Cerebellum (tissue), 4 donors: ENCODE measurements at places on chromosomes 5 and 9. TPM values are rescaled to one million over a fixed set of nuclear protein-coding genes. Genes with fewer than 3 reads are reported as not detected.

The MTMR12 gene
- 20.2 TPM for total RNA-seq

DNA sequence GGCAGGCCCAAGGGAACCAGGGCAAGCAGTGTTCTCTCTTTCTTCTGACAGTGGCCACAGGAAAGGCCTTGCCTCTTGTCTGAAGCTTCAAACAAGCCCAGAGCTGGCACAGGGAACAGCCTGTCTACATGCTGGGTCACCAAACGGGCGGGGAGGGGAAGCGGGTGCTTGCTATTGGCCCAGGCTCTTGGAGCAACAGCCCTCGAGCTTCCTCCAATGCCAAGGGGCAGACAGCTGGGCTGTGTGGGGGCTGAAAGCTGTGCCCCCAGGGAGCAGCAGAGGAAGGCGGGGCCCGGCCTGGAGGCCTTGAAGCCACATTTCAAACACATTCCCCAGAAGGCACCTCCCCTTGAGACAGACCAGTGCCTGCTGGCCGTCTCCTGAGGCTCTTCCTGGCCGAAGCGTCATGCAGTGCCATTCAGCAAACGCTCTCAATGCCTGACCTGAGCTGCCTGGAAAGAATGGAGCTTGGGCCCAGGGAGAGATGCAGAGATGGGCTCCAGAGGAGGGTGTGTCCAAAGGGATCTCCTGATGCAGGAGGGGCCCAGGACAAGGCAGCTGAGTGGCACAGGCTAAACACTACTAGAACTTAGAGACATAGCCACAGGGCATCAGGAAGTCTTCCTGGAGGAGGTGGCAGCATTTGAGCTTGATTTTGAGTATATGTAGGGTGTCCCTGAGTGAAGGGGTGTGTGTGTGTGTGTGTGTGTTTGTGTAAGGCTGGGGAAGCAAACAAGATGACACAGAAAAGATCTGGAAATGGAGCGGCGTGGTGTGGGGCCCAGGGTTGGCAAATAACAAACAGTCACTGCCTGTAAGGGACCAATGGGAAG is 2.5 kb downstream of the FIBCD1 start:
- peak; percentile 71 for DNase-seq

DNA sequence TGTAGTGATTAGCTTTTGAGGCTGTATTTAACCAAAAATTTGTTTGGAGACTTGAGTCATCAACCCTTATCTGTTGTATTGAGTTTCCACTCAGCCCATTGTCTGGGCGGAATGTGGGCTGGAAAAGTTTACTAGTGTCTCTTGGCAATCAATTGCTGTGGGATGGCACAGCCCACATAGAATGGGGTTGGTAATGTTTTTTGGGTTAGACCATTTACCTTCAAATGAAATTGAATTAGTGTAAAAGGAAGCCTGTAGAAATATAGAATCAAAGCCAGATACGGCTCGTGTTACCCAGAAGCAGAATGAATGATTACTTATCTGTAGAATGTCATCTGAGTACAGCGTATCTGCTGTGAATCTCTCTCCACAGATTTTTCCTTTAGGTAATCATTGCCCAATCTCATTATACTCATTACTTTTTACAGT is 142.9 kb downstream of the AOPEP start:
- no peak for DNase-seq

DNA sequence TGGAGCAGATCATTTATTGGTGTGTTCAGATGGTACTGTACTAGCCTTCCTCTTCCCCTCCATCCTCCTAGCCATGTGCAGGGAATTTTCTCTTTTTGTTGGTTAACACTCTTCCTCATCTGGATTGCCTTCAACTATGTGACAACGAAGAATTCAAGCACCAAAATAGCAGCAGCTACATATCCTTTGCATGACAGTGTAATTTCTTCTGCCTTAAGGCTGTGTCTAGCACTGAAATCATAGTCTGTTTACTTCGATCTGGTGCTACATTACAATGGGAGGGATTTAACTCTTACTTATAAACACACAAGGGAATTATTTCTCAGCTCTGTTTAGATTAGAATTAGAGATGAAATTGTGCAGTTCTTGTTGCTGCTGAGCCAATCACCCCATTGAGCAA is 260.4 kb downstream of the ARL15 start:
- no peak for DNase-seq

The SLC6A7 gene
- 5.9 TPM for total RNA-seq

GRCh38 chr9:2418619-2419018 is 203.0 kb upstream of the VLDLR start:
- peak; percentile 34 for DNase-seq

The RNF208 gene
- total RNA-seq, result 0.73 TPM

DNA sequence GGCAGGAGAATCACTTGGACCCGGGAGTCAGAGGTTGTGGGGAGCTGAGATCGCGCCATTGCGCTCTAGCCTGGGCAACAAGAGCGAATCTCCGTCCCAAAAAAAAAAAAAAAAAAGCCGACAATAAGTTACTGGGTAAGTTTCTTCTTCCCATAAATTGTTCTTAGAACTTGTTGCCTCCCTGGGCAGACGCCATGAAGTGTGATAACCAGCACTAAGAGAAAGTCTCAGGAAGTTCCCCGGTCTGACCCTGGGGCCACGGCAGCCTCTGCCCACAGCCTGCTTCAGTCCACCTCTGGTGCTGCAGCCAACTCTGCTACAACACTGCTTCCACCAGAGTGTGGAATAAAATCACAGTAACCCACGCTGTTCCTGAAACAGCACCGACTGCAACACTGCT is 19.1 kb downstream of the LPCAT1 start:
- no peak for DNase-seq

GRCh38 chr9:75552941-75553340 is 337.5 kb upstream of the PCSK5 start:
- DNase-seq, result no peak

DNA sequence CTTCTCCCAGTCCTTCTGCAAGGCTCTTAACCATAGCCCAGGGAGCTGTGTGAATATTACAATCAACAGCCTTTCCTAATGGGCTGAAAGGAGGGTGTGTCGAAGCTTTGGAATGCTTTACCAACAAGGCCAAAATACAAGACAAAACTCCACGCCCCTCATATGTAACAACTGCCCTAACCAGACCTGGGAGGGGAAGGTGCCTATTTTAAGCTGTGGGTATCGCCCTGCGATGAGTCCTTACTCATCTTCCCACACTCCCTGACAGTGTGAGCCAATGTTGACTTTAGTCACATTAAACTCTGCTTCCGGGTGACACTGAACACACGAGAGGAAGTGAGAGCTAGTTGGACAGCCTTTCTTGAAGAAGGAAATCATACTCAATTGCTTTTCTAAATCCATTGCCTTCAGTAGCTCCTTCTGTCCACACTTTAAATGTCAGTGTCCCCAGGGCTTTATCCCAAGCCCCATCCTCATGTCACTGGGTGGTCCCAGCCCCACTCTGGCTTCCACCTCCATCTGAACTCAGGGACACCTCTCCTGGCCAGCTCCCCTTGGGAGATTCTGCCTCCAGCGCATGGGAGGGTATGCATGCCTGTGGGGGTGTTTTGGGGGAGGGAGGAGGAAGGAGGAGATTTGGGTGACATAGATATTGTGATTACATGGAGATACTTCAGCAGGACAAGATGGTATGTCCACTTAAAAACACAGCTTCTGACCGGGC is 6.5 kb upstream of the TBC1D9B start:
- DNase-seq, result no peak

The PCDHB7 gene
- 6.8 TPM for total RNA-seq

DNA sequence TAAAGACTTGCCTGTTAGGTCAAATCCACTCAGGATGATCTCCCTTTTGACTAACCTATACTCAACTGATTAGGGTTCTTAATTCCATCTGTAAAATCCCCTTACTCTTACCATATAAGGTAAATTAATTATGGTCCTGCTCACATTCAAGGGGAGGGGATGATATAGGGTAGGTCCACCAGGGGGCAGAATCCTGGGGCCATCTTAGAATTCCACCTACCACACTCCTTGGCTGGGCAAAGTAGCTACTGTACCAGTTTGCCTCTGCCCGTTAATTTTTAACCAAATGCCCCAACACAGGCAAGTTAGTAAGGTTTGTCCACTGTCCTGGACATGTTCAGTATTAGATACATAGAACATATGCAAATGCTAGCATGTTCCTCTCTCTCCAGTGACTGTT is 262.4 kb downstream of the SEMA5A start:
- no peak for DNase-seq

GRCh38 chr5:132419502-132420468 is 50.3 kb downstream of the SLC22A5 start:
- peak; percentile 87 for DNase-seq

DNA sequence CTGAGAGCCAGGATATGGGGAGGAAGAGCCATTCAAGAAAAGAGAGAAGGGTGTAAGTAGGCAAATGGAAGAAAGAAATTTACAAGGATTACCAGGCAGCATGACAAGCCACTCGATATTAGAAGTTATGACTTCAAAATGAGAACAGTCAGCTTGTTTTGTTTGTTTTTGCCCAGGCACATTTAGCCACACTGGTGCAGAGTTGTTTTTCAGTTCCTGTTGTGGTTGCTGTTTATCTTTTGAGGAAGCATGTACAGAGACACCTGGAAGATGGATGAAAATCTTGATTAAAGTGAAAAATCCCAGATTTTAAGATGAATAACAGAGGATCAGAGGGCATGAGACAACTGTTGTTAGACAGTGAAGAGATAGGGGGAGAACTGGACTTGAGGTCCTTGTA is 199.1 kb downstream of the MTRR start:
- DNase-seq, result no peak

DNA sequence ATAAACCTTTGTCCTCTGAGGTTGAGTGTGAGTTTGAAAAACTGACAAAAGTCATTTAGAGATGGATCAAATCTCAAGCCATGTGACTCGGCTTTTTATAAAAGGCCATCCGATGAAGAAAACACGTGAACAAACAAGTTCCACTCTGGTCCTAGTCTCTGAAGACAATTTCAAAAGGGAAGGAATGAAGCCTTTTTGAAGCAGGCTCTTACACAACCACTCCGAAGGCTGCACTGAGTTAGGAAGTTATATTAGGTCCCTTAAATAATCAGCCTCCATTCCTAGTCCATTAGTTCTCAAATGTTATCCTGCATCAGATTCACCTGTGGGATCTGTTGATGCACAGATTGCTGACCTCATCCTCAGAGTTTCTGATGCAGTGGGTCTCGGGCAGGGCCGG is 166.6 kb upstream of the HMHB1 start:
- no peak for DNase-seq

The GRM6 gene
- 0.27 TPM for total RNA-seq

DNA sequence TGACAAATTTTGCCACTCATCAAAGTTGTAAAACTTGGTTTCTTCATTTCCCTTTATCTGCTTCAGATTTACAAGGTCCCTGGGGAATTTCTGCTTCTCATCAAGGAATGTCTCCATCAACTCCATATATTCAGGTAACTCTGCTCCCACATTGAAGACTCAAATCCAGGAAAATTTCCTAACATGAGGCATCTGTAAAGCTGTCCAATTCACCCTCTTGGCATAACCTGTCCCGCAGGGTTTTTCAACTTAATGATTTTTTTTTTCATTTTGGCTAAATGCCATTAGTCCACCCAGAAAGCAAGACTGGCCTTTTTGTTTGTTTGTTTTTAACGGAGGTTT is 50.2 kb upstream of the SLC30A5 start:
- no peak for DNase-seq

GRCh38 chr5:133393776-133394476 is 218.4 kb downstream of the FSTL4 start:
- no peak for DNase-seq

DNA sequence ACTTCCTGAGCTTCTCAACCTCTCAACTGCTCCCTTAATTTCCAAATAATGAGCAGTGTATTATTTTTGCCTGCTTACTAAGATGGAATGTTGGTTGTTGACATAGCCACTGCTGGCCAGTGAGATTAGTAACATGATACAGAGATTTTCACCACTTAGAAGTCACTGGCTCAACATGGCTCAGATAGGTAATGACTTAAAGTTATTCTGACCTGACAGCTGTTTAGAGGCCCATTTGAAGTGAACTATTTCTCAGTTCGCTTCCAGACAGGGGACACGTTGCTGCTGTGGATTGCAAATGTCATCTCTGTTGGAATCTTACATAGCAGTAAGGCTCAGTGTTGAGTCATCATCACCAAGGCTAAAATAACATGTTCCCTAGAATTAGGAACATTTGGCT is 490.2 kb downstream of the TLE4 start:
- DNase-seq, result no peak

The SPINK7 gene
- not detected for total RNA-seq

- DNase-seq, result no peak
Observed at GRCh38 chr9:110807956-110808598, 139.5 kb downstream of the MUSK start.

- DNase-seq, result no peak
Observed at GRCh38 chr9:96057155-96057554, 181.7 kb downstream of the ERCC6L2 start.

The NLN gene
- total RNA-seq, result 51.1 TPM

GRCh38 chr5:38420691-38421390 is 135.6 kb downstream of the LIFR start:
- peak; percentile 44 for DNase-seq

The IFNB1 gene
- not detected for total RNA-seq

DNA sequence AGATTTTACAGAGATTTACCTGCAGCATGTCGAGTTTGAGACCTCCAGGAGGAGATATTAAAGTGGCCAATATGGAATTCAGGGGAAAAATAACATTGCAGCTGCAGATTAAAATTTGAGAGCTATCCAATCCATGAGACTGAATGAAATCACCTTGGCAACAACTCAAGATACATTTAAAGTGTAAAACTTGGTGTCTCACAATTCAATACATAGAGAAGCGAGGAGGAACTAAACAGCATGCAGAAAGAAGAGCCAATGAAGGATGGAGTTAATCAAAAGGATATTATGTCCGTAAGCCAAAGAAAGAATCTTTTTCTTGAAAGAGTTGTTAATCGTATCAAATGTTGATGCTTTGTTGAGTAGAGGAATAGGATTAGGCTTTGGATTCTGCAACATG is 455.1 kb downstream of the CDH18 start:
- no peak for DNase-seq

DNA sequence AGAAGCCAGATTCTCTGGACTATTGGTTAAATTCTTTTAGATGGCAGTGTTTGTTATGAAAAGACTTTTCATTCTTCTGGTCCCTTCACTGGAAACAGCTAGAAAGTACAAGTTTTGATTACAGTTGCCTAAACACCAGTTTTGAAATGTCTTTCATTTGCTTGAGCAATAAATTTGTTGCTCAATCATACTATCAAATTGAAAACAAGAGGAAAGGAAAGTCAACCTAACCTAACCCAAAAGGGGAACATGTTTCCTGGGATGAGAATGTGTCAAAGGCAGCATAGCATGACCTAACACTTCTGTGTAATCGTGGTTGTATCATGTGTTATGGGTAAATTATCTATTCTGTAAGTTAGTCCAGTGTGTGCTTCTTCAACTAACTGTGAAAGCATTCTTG is 213.2 kb downstream of the TMC1 start:
- DNase-seq, result no peak

The SPAAR gene
- total RNA-seq, result 1.1 TPM

The NCS1 gene
- 85.0 TPM for total RNA-seq

The IL17B gene
- not detected for total RNA-seq
